ENCODE measurements at places on chromosomes 12 and 14.

- no peak for DNase-seq
Observed at GRCh38 chr14:56899829-56900228, 89.5 kb upstream of the OTX2 start.

- DNase-seq: peak; percentile 62
Observed at GRCh38 chr14:23562822-23563472, 4.6 kb downstream of the AP1G2 start.

DNA sequence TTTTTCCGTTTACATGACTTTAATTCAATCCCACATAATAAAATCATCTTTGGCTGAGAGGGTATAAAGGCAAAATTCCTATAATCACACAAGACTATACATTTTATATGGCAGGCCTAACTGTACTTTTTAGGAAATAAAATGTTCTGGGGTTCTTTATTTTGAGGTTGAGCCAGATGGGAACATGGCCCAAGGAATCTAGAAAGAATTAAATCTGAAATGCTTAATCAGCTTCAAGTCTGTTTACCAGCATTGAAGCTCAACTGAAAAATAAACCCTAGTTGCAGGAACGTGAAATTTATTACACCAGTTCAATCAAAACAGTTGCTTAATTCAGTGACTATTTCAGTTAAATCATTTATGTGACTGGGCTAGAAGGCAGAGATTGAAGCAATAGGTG lies 191.0 kb upstream of the BTG1 start:
- no peak for DNase-seq

DNA sequence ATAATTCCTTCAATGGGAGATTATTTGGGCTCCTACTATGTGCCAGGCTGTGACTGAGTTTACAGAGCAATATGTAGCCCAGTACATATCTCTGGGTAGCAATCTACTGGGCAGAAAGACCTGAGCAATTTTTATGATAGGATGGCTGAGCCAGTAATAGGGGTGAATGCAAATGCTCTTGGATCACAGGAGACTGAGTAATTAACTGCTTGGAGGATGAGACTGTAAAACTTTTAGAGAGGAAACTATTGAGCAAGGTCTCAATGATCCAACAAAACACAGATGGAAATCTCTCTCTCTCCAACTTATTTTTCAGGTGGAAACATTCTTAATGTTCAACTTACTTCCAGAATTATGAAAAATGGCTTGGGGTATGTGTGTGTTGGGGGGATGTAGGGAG lies 402.2 kb downstream of the AEBP2 start:
- DNase-seq: no peak

DNA sequence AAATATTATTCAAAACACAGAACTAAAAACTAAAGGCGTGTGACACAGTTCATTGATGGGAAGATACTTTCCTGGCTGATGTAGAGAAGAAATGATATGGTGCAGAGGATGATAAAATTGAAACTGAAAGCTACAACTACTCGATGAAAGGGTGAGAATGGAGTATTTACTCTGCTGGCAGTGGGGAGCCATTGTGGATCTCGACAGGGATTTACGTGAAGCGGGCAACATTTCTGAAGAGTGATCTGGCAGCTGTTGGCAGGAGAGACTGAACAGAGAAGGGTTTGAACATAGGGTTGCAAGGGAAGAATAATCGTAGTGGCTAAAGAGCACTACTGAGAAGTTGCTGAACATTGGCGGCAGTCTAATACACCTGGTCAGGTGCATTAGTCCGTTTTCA lies 464.9 kb downstream of the PDZRN4 start:
- DNase-seq: no peak

- DNase-seq: no peak
Observed at GRCh38 chr14:28020112-28020511, 746.5 kb upstream of the FOXG1 start.

GRCh38 chr14:89137526-89138163 lies 279.4 kb downstream of the FOXN3 start:
- no peak for DNase-seq

GRCh38 chr12:90585640-90586304 lies 369.2 kb downstream of the CCER1 start:
- no peak for DNase-seq

GRCh38 chr12:130280231-130280630 lies 57.5 kb upstream of the PIWIL1 start:
- DNase-seq: no peak

GRCh38 chr14:77475432-77476115 lies 17.7 kb downstream of the AHSA1 start:
- DNase-seq: no peak

DNA sequence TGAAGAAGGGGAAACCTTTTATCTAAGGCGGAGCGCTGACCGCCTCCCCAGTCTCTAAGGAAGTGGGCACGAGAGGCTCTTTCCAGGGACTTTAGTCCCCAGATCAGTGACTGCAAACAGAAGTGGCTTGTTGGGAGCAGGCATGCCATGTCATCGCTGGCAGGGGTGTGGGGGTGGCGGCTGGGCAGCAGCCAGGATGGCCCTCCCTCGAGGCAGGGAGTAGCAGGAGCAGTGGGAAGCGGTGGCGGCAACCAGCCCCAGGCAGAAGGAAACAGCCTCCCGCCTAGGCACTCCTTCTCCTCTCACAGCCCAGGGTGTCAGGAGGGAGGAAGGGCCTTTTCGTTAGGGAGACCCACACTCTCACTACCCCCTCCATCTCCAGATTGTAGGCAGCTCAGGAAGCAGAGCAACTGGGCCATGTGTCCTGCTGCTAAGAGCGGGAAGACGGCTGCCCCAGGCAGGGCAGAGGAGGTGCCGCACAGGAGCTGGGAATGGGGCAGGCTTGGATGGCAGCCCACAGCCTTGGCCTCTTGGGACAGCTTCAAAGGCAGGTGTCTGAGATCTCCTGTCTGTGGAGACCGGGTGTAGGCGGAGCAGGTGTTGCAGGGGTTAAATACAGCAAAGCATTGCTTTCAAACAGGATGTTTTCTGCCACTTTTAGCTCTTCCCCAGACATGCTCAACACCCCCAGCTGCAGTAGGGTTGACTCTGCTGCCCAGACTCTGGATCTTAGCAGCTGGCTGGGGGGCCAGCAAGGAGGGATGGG lies 21.8 kb downstream of the VDR start:
- peak; percentile 7 for DNase-seq

DNA sequence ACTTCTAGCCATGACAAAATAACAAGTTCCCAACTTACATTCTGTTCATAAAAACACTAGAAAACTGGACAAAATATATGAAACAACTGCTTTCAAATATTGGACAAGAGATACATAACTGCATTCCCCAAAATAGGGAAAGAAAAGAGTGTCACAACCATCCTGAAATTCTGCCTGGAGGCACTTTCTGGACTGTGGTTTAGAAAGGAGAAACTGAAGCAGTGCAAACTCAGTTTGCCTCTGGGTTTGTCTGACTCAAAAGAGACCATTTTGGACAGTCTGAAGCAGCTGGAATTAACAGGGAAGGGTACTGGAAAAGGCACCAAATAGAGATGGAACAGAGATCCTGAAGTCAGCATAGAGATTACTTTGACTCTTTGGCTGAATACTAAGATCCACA lies 11.3 kb upstream of the SYT1 start:
- DNase-seq: no peak

- no peak for DNase-seq
Observed at GRCh38 chr14:104545151-104545941, 34.2 kb upstream of the C14orf180 start.

DNA sequence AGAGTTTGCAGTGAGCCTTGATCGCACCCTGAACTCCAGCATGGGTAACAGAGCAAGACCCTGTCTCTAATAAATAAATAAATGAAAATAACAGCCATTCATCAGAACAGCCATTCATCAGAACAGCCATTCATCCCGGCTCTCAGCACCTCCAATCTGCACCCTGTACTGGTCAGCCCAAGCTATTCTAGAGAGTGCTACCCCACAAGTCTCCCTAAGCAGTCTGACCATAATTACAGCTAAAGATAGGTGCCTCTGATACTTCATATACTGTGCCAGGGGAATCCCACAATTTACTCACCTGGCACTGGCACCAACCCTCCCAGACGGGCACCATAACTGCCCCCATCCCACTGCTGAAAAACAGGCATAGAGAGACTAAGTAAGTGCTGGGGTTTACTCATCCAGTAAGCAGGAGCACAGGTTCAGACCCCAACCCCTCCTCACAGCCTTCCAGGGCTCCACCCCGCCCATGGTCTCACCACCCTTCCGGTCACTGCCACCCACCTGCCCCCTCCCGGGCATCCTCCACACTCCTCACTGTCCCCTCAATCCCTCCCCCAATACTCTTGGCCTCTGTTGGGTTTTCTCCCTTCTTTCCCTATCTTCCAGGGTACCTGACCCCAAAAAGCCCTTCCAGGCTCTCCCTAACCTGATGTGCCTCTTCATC lies 15.2 kb upstream of the EIF5 start:
- DNase-seq: no peak

GRCh38 chr12:99695050-99695449 lies 47.5 kb downstream of the GARIN6 start:
- DNase-seq: no peak

GRCh38 chr12:113467142-113467501 lies 4.5 kb downstream of the LHX5 start:
- no peak for DNase-seq

GRCh38 chr14:76146976-76147375 lies 4.7 kb upstream of the GPATCH2L start:
- DNase-seq: no peak

- no peak for DNase-seq
Observed at GRCh38 chr14:53002576-53002975, 51.7 kb upstream of the FERMT2 start.

GRCh38 chr14:72023128-72024042 lies 91.2 kb downstream of the RGS6 start:
- no peak for DNase-seq

GRCh38 chr12:51863933-51864832 lies 15.7 kb upstream of the FIGNL2 start:
- DNase-seq: no peak

GRCh38 chr12:60997869-60998378 lies 1262.3 kb upstream of the USP15 start:
- DNase-seq: no peak

GRCh38 chr14:94850309-94851211 lies 80.6 kb upstream of the GSC start:
- DNase-seq: no peak

DNA sequence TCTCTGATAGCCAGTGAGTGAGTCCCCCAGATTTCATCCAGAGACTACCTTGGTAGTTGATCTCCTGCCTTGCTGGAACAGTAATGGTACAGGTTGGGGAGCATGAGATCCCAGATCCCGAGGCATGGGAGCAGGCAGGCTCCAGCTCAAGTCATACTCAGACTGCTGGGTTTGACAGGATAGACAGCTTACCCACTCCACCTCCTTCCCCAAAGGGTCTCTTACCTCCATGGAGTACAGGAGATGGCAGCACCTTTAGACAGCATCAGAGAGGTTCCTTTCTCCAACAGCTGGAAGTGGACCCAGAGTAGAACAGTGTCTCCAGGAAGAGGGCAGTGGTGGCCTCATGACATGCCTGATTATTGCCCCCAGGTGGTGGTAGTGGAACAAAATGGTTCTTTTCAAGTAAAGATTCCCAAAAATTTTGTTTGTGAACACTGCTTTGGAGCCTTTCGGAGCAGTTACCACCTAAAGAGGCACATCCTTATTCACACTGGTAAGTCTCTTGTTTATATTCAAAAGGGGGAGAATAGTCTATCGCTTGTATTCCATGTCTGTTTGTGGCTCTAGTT lies 4.9 kb upstream of the CSAD start:
- DNase-seq: no peak

DNA sequence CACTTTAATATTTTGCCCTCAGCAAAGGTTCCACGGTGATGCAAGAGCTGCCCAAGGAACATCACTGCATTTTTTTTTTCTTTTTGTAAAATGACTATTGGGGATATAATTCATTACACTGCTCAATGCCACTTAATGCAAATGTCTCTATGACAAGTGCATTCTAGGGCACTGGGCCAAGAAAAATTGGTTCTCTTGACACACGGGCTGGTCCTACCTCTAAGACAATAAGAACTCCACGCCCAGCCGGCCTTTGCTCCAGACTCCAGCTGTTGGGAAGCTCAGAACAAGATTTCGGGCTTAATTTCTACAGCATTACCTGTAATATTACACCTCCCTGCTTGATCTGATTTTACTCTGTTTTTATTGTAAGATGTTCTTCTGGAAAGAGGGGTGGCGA lies 48.8 kb upstream of the VRK1 start:
- no peak for DNase-seq

GRCh38 chr12:53267306-53267998 lies 647 bp upstream of the ESPL1 start:
- DNase-seq: no peak

DNA sequence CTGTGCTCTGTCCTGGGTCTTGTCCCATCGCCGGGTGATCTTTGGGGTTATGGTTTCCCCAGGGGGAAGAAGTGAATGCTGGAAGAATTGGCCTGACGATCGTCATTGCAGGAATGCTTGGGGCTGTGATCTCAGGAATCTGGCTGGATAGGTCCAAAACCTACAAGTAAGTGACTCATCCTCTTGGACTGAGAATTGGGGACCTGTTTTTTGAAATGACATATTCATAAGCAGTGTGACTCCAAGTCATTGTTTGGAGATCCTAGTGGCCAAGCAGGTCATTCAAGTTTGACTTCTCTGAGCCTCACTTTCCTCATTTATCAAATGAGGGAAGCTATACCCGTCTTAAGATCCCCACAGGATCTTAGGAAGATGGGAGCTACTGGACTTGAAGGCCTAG lies 25.8 kb downstream of the ERG28 start:
- no peak for DNase-seq

- DNase-seq: no peak
Observed at GRCh38 chr12:107983756-107984472, 145.2 kb upstream of the WSCD2 start.

DNA sequence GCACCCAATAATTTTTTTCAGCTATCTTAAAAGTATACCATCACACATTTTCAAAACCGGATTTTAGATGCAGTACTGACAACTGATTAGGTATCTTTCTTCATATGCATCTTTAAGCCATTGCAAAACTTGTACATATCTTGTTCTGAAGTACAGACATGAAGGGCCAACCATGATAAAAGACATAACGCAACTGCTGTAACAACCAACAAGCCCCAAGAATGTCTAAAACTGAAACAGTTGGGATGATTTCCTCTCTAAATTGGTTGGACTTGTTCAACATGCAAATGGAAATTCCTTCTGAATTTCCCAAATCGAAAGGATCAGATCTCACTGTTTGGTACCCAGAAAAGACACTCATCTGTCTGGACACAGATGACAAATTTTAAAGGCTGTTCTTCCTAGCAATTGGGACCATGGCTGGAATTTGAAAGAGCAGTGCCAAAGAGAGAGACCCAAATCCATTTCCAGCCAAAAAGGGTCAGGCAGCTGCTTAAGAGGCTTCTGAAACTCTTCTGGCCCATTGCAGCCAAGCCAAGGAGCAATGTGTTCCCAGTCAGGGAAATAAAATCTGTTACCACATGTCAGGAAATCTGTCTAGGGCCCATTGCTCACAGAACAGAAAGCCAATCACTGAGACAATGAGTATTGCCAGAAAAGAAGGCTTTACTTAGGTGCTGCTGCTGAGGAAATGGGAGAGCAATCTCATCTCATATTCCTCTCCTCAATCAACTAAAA lies 1122.4 kb upstream of the USP15 start:
- DNase-seq: no peak

DNA sequence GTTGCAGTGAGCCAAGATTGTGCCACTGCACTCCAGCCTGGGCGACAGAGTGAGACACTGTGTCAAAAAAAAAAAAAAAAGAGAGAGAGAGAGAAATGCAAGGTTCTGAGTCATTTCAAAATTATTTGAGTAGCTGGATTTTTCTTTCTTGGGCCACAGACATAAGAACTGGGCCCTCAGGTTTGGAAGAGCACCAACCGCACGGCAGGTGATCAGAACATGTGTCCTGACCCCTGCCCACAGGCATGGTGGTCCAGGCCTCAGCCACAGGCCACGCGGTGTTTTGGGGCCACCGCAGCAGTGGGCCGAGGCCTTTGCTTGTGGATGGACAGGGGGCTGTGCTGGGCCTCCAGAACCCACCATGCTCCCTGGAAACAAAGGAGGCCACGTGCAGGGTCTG lies 126.7 kb downstream of the CALM1 start:
- no peak for DNase-seq

All from CD8-positive, alpha-beta T cell (primary cell).